Activated CD8-positive, alpha-beta T cell treated with anti-CD3 and anti-CD28 coated beads for 36 hours (primary cell): ENCODE measurements at places on chromosomes 6 and 20.
A peak's percentile ranks its signal among the peaks of the same experiment; 100 is the strongest.

- no peak for DNase-seq
Observed at GRCh38 chr6:154569156-154569862, 58.8 kb upstream of the CNKSR3 start.

GRCh38 chr6:53614676-53615075 lies 50.9 kb downstream of the KLHL31 start:
- no peak for DNase-seq

GRCh38 chr20:6714279-6714711 lies 53.2 kb upstream of the BMP2 start:
- no peak for DNase-seq

- DNase-seq = no peak
Observed at GRCh38 chr6:15460110-15460727, 202.6 kb downstream of the DTNBP1 start.

DNA sequence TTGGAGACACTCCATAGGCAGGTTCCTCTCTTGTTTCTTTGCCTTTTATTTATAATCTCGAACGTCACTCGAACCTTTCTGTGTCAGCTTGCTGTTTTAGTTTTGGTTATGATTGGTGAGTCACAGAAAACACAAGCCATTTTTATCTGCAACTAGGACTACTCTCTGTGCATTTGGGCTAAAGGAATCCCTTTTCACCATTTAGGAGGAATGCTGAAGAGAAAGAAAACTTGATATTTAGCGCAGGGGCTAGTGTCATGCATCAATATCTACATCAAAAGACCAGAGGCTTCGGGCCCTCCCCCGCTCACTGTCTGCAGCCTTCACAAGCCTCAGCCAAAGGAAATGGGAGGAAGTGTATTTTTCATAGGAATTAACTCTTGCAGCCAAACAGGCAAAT lies 507.8 kb upstream of the CITED2 start:
- DNase-seq = no peak

DNA sequence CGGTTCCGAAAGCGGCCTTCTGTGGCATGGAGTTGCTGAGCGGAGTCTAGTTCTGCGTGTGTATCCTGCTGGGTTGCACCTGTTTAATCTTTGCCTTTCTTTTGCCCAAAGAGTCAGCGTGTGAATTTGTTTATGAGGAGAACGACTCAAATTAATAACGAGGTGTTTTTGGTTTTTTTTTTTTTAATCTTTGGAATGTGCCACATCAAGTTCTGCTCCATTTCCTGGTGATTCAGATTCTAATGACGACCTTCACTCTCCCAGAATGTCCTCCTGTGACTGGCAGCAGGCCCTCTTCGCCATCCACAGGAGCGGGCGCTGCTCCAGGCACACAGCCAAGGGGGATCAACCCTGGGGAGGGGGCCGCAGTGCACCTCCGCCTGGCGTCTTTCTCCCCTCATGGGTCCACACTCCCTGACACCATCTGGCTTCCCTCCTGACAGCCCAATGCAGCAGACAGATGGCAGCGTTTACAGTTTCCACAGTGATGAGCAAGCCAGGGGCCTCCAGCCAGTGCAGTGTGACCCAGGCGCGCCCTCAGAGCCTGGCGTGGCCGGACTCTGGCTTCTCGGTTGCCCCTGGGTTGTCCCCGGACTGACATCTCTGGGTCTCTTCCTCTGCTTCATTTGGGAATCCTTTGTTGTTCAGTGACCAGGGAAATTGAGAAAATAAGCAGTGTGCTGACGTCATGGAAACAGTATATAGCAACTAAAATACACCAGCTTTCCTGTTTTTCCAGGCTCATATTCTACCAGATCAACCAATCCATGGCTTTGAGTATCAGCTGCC lies 27.5 kb upstream of the AFDN start:
- DNase-seq = no peak

DNA sequence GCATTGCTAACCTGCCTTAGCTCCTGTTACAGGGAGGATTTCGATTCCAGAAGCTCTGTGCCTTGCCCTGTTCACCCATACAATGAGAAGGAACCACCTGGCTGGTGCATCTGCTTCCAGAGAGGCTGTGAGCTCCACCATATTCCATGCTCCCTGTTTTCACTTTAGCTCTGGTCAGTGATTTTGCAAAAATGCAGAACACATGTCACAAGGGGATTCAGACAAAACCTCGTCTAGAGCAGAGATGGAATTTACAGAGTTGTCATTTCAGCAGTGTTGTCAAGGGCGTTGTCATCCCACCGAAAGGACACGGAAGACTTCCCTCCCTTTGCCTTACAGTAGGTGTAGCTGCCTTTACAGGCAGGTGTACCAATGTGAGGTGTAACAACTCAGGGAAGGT lies 223.0 kb upstream of the ARID1B start:
- no peak for DNase-seq

DNA sequence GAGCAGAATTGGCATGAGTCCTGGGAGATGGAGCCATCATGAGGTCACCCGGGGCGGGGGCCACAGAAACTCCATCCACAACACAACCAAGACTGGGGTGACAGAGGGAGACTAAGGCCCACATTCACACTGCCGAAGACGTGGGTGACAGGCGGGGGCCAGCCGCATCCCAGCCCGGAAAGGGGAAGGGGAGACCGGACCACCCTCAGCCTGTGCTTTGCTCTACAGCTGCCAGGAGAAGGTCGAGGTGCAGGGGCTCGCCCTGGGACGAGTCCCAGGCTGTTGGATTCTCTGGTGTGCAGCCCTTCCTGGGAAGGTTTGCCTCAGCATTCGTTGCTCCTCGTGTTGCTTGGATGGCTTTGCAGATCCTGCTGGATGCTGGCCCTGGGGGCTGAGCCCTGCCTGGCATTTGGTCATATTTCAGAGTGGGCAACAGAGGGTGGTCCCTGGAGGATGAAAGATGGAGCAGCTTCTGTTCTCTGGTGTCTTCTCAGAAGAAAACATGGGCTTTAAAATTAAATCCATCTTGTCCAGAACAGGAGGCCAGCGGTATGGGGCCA lies 328.9 kb downstream of the TAF4 start:
- no peak for DNase-seq

DNA sequence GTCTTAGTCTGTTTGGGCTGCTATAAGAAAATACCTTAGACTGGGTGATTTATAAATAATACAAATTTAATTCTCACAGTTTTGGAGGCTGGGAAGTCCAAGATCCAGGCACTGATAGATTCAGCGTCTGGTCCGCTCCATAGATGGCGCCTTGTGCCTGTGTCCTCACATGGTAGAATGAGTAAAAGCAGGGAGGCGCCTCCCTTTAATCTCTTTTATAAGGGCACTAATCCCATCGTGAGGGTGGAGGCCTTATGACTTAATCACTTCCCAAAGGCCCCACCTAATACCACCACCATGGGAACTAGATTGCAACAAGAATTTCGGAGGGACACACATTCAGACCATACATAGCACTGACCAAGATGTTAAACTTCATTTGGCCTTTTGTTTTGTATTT lies 91.2 kb upstream of the TMEM181 start:
- DNase-seq = no peak

DNA sequence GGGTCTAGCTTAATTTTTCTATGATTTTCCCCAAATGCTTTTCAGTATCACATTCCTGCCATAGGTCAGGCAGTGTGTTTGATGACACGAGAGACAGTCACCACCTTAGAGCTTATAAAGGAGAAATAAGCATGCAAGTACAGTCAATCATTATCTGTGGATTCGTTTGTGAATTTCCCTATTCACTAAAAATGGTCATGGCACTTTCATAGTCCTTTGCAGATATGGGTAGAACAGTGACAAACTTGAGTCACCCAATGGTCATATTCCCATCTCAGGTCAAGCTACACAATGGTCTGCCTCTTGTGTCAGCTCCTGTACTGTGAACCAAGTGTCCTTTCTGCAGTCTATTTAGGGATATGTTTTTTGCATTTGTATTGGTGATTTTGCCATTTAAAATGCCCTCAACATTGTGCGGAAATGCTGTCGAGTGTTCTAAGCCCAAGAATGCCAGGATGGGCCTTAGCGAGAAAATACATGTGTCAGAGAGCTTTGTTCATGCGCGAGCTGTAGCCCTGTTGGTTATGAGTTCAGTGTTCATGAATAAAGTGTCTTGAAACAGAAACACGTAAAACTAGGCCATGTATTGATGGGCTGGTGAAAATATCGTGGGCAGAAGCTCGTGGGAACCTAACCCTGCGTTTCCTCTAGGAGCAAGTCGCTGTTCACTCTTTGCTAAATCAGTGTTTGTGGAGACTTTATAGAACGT lies 19.8 kb downstream of the SUMO4 start:
- no peak for DNase-seq

- no peak for DNase-seq
Observed at GRCh38 chr6:101102702-101103101, 221.6 kb upstream of the ASCC3 start.

DNA sequence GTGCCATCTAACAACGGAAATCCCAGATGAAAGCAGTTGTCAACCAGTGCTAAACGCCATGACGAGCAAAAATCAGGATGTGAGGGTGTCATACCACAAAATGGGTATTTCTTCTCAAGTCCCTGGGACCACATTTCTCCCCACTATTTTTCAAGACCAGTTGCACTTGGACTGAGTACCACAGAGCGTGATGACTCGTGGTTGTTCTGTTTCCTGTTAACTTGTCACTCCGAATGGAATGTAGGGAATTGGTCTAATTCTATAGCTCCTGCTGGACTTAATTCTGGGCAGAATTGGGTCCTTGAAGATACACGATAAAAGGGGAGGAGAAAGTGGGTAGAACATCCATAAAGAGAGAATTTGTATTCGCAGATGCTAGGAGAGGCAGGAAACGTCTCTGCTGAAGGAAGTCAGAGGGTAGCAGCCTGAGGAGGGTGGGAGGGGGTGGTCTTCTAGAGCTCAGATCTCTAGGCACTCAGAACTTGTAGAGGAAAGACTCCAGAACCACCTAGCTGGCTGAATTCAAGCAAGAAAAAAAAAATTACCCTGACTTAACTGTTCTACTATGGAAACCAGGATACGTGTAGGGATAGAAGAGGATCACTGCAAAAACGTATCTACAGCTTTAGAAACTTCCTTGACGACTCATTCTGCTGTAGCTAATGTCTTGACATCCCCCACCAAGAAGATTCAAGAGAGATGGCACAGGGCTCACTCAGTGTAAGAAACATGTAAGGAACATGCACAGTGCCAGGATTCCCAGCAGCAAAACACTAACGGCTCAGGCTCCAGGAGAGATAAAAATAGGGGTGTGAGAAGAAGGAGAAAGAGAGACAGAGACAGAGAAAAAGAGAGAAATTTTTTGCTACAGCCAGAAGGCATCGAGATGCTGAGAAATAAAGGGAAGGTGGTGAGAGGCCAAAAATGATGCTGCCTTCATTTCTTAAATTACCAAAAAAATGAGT lies 494.7 kb downstream of the CD83 start:
- no peak for DNase-seq

DNA sequence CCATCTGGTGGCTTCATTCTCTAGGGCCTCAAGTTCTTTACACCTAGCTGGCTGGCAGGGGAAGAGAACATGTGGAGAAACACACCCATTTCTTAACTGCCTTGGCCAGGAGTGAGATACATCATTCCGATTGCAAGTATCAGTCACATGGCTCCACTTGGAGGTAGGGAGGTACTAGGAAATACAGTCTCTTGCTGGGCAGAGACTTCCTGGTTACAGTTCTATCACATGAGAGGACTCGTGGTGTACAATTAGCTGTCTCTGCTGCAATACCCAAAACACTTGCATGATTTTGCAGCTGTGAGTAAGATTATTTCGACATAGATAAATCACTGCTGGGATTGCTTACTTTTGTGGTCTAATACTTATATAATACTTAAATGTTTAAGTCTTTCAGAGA lies 51.1 kb downstream of the GTF2H5 start:
- DNase-seq = no peak

- DNase-seq = no peak
Observed at GRCh38 chr20:47815416-47815806, 30.1 kb upstream of the SULF2 start.

DNA sequence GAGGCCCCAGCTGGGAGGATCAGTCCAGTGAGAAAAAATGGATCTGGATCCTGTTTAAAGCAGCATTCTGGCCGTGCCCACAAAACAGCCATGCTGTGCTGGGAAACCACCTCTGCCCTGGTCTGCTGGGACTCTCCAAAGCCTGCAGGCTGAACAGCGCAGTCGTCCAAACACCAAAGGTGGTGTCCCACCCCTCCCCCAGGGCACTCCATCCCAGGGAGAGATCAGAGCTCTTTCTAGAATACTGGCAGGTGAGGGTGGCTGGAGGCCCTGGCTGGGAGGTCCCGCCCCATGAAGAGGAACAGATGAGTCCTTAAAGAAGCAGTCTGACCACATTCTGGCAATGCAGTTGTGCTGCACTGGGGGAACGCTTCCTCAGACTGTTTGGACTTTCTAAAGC lies 84.6 kb downstream of the MRAP2 start:
- DNase-seq = no peak

DNA sequence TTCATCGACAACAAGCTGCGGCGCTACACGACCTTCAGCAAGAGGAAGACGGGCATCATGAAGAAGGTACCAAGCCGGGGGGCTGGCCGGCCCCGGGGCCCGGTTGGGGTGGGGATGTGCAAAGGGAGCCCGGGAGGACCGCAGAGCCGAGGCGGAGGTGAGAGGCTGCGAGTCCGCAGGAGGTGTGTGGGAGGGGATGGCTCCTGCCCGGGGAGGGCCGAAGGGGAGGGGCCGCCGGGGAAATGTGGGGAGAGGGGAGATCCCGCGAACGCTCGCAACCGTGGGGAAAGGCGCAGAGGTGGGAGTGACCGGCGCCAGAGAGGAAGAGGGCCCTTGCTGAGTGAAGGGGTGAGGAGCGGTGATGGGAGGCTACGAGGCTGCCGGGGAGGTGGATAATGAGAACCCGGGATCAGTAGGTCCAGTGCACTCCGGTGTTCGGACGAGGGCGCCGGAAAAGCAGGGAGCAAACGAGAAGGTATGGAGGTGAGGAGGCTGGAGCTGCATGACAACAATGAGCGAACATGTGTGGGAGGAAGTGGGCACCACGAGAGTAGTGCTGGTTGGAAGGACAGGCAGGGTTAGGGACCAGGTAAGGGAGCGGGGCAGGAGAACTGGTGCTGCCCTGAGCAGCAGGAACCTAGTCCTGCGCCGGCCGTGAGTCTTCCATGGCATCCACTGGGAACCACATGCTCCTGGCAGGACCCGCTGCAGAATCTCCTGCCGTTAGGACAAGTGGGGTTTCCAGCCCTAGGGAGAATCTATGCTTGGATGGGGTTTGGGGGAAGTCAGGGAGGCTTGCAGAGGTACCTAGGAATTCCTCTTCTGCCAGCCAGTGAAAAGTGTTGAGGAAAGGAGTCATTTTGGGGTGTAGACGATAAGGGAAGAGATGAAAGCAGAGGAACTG lies 1.3 kb downstream of the SRF start:
- DNase-seq = peak; percentile 65

DNA sequence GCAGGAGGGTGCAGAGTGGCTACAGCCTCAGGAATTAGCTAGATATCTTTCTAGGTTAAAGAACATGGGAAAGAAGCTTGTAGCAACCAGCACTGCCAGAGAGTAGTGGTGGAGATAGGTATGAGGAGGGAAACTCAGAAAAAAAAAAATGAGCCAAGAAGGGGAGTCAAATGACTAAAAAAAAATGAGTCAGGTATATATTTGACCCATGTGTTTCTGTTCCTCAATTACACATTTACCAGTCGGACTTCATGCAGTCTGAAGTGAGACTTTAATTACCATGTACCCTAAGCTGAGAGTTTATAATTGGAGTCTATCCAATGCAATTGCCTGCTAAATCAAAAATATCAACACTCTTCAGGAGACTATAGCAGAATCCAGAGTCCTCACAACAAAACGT lies 964.6 kb downstream of the HACE1 start:
- no peak for DNase-seq
